ENCODE measurements at places on chromosomes 11 and 22. TPM values are rescaled to one million over a fixed set of nuclear protein-coding genes. Genes with fewer than 3 reads are reported as not detected.

Gene UPK2
- polyA plus RNA-seq, result 0.38 TPM

Gene GUCY1A2
- polyA plus RNA-seq, result 5.1 TPM

Gene HSPB2
- polyA plus RNA-seq, result not detected

Gene KRTAP5-1
- not detected for polyA plus RNA-seq

Gene BTBD18
- polyA plus RNA-seq, result not detected

Gene SUSD2
- 0.36 TPM for polyA plus RNA-seq

Gene SLC35E4
- 5.5 TPM for polyA plus RNA-seq

Gene SLC7A4
- not detected for polyA plus RNA-seq

Gene APOBEC3A
- polyA plus RNA-seq, result not detected

Gene NXPE4
- polyA plus RNA-seq, result not detected

Gene CCDC73
- polyA plus RNA-seq, result not detected
